ENCODE measurements at places on chromosomes 6 and 20.

GRCh38 chr6:149864578-149865535 is 698 bp upstream of the LRP11 start:
- peak; percentile 78 for DNase-seq

GRCh38 chr6:160337301-160337700 is 10.9 kb upstream of the SLC22A3 start:
- DNase-seq, result peak; percentile 4

- DNase-seq, result no peak
Observed at GRCh38 chr6:7241160-7241559, 71.8 kb downstream of the SSR1 start.

- DNase-seq, result peak; percentile 15
Observed at GRCh38 chr6:119348096-119348747, 1.3 kb downstream of the MAN1A1 start.

- DNase-seq, result no peak
Observed at GRCh38 chr20:51902933-51903332, 100.6 kb upstream of the SALL4 start.

GRCh38 chr6:160309718-160310117 is 38.5 kb upstream of the SLC22A3 start:
- DNase-seq, result no peak

- no peak for DNase-seq
Observed at GRCh38 chr6:167290786-167291622, at the start of gene UNC93A. Gene UNC93A, plus strand, starts transcription at chr6:167291315. Its CDS starts 175 bp downstream, at chr6:167291490.
